Neuronal stem cell (in vitro differentiated cells): ENCODE measurements at places on chromosomes 12 and 14.

- no peak for DNase-seq
These were observed 35.5 kb upstream of the OR5AU1 start for GRCh38 chr14:21191261-21191808.

DNA sequence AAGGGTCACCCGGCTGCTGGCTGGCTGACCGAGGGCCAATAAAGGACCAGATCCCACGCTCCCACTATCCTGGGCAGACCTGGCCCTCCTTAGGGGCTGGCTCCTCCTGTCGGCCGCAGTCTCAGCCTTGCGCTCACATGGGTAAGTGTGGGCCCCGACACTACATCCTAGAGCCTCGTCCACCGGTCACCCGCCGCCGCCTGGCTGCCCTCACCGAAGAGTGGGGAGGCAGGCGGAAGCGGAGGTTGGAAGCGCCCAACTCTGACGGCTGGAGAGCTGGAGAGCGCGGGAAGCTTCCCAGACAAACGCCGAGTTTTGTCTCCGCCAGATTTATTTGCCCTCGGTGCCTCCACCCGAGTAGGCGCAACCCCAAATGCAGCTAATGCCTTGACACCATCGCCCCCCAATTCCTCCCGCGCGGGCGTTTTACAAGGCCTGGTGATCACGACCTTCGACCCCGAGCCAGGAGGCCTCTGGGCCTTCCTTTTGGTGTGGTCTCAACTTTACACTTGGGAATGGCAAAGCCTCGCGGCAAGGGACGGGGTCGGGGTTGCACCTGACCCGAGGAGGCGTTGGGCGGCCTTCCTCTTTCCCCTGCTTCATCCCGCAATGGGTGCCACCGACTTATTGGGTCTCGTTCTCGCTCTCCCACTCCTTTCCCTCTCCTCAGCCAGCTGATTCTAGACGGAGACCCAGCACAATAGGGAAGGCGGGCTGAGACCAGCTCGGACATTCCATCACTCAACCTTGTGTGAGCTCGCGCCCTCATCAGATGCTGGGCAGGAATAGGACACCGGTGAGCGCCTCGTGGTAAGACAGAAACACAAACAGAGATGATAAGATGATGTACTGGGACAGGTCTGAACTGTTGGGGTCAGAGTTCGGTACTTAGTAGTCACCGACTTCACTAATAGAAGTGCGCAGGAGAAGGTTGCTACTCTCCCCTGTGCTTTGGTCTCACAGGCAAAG lies 78.3 kb upstream of the ANO4 start:
- peak; percentile 44 for DNase-seq

DNA sequence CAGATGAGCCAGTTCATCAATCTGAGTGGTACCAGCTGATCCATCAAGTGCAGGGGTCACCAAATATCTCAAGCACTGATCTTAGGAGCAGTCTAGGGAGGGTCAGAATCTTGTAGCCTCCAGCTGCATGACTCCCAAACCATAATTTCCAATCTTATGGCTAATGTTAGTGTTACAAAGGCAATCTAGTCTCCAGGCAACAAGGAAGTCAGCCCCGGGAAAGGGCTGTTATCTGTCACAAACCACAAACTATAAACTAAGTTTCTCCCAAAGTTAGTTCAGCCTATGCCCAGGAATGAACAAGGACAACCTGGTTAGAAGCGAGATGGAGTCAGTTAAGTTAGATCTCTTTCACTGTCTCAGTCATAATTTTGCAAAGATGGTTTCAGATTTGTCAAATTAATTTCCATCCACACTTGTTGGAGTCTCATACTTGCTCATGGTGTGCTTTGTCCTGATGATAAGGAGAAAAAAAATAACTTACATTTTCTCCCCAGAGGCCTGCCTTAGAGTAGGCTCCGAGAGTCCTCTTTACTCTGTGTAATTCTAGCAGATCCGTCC lies 3.9 kb upstream of the ABHD4 start:
- no peak for DNase-seq

- no peak for DNase-seq
These were observed 67.5 kb upstream of the BTG1 start for GRCh38 chr12:92213166-92213565.

- peak; percentile 83 for DNase-seq
These were observed 8.7 kb upstream of the GPR19 start for GRCh38 chr12:12704593-12705230.

- DNase-seq, result no peak
These were observed 141.6 kb upstream of the TMCC3 start for GRCh38 chr12:94791933-94792332.

- no peak for DNase-seq
These were observed 123.5 kb upstream of the RFLNA start for GRCh38 chr12:124171231-124171979.

- DNase-seq, result no peak
These were observed 34.8 kb downstream of the ISCA2 start for GRCh38 chr14:74528406-74528805.

DNA sequence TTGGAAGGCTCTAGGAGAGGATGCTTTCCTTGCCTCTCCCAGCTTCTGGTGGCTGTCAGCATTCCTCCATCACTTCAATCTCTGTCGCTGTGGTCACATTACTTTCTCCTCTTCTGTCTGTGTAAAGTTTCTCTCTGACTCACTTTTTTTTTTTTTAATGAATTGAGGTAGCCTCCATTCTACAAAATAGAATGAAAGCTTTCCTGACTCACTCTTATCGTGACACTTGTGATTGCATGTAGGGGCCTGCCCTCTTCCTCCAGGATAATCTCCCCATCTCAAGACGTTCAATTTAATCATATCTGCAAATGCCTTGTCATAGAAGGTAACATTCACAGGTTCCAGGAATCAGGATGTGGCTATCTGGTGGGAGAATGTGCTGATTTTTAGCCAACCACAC lies 153.5 kb upstream of the HMGA2 start:
- no peak for DNase-seq

DNA sequence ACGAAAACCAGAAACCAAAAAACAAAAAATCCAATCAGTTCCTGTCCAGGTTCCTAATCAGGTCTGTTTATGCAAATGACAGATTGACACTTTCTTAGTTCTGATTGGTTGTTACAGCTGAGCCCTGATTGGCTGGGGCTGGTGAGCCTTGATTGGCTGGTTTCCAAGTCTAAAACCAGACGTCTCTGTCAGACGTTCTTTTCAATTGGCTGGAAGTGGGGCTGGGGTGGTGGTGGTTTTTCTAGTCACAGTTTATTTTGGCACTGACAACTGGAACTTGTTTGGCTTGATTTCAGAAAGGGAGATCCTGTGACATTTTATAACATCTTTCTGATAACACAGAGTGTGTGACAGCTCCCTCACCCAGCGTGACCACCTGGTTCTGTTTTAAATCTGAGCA lies 36.1 kb upstream of the PRICKLE1 start:
- DNase-seq, result no peak

DNA sequence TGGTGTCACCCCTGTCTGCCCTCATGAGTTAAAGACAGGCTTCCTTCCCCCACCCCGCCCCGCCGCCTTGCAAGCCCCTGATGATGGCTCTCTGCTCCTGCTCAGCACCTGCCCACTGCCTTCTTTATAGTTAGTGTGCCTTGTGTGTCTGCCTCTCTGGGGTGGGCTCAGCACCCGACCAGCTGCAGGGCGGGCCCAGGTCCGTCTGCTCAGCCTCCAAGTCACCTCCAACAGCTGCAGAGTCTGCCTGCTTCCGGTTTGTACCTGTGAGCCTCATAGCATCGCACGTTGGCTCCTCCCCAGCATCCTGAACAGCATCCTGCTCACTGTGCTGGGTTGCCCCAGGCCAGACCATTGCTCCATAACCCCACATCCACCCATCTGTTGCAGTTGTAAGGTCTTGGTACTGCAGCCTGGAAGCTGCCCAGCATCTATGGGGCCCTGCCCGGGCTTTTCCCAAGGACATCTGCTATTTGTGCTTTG lies 3.5 kb downstream of the TGFB3 start:
- DNase-seq, result no peak

GRCh38 chr12:131311764-131312163 lies 358.1 kb downstream of the ADGRD1 start:
- no peak for DNase-seq

DNA sequence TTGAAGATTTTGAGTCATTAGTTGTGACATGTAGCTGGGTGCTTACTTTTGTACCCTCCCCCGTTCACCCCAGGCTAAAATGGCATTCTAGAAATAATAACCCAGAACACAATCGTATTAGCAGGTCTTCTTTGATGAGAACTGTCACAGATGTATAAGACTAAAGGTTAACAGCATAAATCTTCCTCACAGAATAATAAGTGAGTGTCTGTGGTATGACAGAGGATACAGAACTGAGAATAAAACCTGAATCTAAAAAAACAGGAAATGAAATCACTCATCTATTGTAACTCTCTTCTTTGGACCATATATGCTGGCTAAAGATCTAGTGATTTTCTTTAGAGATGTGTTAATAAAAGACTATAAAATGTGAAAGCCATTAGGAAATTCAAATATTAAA lies 746.6 kb downstream of the LRFN5 start:
- DNase-seq, result no peak

DNA sequence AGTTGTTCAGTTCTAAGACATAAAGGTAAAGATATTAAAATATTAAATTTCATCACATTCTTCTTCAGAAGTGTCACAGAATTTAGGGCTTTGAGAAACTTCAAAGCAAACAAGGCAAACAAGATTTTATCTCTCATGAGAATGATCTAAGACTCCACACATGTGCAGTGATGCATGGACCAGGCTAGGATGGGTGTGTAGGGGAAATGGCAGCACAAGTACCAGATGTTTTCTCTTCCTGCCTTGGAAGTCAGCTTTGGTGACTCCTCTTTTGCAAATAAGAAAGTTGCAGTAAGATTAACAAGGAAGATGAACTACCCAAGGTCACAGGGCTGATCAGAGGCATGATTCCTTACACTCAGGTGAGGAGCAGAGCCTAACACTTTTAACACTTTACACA lies 163.8 kb upstream of the LMNTD1 start:
- no peak for DNase-seq
